ENCODE measurements at places on chromosomes 13 and 19. TPM values are rescaled to one million over a fixed set of nuclear protein-coding genes. Genes with fewer than 3 reads are reported as not detected.

DNA sequence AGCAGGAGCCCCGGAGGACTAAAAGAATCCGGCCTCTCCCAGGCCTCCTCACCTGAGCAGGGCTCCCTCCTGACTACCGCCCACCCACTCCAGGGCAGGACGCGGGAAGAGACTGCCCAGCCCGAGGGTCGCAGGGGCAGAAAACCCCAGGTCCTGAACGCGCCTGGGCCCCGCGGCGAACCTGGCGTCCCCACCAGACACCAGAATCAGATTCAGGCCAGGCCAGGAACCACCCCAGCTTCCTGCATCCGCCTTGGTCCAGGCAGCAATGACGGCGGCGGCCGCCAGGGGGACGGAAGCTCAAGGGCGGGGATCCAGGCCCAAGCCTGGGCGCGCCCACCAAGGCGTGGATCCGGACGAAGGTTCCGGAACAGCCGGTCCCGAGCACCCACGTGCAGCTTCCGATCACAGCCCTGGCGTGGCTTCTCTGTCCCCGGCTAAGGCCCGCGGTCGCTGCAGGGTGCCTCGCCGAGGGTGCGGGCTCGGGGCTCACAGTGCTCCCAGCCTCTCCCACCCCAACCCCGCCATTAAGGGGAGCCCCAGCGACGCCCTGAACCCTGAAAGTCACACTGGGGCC lies 3.6 kb downstream of the LGALS7 start:
- H3K4me1 ChIP-seq, result no peaks in the 10 kb centered on the region
- H3K27ac ChIP-seq, result no peak overlapping the region
- no peak overlapping the region for H3K4me3 ChIP-seq
- no peaks in the 10 kb centered on the region for H3K36me3 ChIP-seq
- no peaks in the 10 kb centered on the region for H3K27me3 ChIP-seq

- H3K36me3 ChIP-seq, result no peaks in the 10 kb centered on the region
- no peaks in the 10 kb centered on the region for H3K27me3 ChIP-seq
- no peak for DNase-seq
- no peak overlapping the region for H3K4me3 ChIP-seq
- no peaks in the 10 kb centered on the region for H3K4me1 ChIP-seq
Measured at GRCh38 chr19:52679598-52679997, 41.4 kb upstream of the ZNF83 start.

DNA sequence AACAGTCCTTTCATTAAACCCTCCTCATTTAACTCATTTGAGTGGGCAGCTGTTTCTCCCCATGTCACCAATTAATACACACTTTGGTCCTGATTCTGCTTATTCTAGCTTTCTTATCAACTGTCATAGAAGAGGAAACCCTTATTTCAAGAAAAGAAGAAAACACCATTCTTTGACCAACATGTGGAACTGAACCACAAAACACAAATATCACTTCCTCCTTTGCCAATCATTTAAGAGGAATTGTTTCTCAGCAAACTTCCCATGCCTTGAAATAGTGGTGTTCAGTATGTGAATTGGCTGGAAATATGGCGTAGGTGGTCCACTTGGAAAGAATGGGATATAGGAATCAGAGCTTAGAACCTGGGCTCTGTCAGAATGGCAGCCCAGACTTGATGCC lies 20.4 kb downstream of the MBD3L2B start:
- H3K36me3 ChIP-seq, result no peaks in the 10 kb centered on the region
- H3K4me3 ChIP-seq, result no peak overlapping the region
- no peak overlapping the region for H3K27ac ChIP-seq

The B3GNT3 gene
- total RNA-seq, result not detected

- no peak overlapping the region for H3K27ac ChIP-seq
- no peaks in the 10 kb centered on the region for H3K36me3 ChIP-seq
- H3K4me3 ChIP-seq, result no peak overlapping the region
- no peaks in the 10 kb centered on the region for H3K4me1 ChIP-seq
- DNase-seq, result no peak
- no peaks in the 10 kb centered on the region for H3K27me3 ChIP-seq
Measured at GRCh38 chr19:53388168-53388567, 6.8 kb upstream of the ZNF765 start.

The KLK15 gene
- total RNA-seq, result not detected

DNA sequence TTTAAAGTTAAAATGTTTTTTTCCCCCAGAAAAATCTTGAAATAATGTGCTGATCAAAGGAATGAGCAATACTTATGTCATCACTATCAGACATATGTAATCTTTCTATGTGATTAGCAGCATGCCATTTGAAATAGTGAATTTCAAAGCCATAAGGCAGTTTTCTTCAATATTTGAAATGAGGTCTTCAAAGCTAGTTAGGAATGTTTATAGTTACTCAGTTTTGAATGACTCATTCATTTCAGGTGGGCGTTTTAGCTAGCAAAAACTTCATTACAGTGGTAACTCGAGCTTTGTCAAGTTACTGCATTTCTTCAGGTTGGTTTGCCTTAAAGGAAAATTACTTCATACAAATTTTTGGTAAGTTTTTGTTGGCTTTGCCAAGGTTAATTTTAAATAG lies 102.1 kb downstream of the ATP8A2 start:
- no peak for DNase-seq
- H3K27ac ChIP-seq, result no peak overlapping the region
- peaks cover 2% of the 10 kb centered on the region for H3K27me3 ChIP-seq
- no peak overlapping the region for H3K4me3 ChIP-seq

The TUBB4A gene
- total RNA-seq, result 22.4 TPM

The ZNF565 gene
- 1.9 TPM for total RNA-seq

- H3K27me3 ChIP-seq, result no peaks in the 10 kb centered on the region
- H3K4me1 ChIP-seq, result no peaks in the 10 kb centered on the region
- no peaks in the 10 kb centered on the region for H3K36me3 ChIP-seq
Measured at GRCh38 chr13:104737713-104738112, 1671.5 kb upstream of the SLC10A2 start.

GRCh38 chr13:109764470-109765291 lies 21.7 kb downstream of the IRS2 start:
- no peaks in the 10 kb centered on the region for H3K36me3 ChIP-seq
- H3K4me3 ChIP-seq, result no peak overlapping the region
- no peaks in the 10 kb centered on the region for H3K27me3 ChIP-seq
- no peaks in the 10 kb centered on the region for H3K4me1 ChIP-seq
- H3K27ac ChIP-seq, result no peak overlapping the region
- no peak for DNase-seq

GRCh38 chr13:44402899-44403445 lies 29.3 kb downstream of the SERP2 start:
- H3K27ac ChIP-seq, result no peak overlapping the region
- H3K4me3 ChIP-seq, result no peak overlapping the region
- peaks cover 3% of the 10 kb centered on the region for H3K27me3 ChIP-seq
- no peak for DNase-seq

The CLASRP gene
- total RNA-seq, result 75.8 TPM

The LPAR6 gene
- 2.2 TPM for total RNA-seq

- no peaks in the 10 kb centered on the region for H3K36me3 ChIP-seq
- DNase-seq, result no peak
- 0 out of 2 replicates have a peak overlapping the region, but pooled peaks have one; percentile 30 for H3K27ac ChIP-seq
- no peak overlapping the region for H3K4me3 ChIP-seq
- no peaks in the 10 kb centered on the region for H3K27me3 ChIP-seq
Measured at GRCh38 chr13:51825165-51825592, 19.8 kb downstream of the TMEM272 start.

GRCh38 chr19:1260749-1261537 lies 8.2 kb upstream of the CIRBP start:
- peak; percentile 85 for DNase-seq
- peaks cover 8% of the 10 kb centered on the region for H3K36me3 ChIP-seq
- H3K27me3 ChIP-seq, result no peaks in the 10 kb centered on the region
- H3K4me1 ChIP-seq, result peaks cover 55% of the 10 kb centered on the region
- peak overlapping the region; percentile 96 for H3K27ac ChIP-seq
- H3K4me3 ChIP-seq, result peak overlapping the region; percentile 92

GRCh38 chr19:2171349-2172145 lies 7.8 kb downstream of the DOT1L start:
- H3K27me3 ChIP-seq, result no peaks in the 10 kb centered on the region
- H3K4me3 ChIP-seq, result peak overlapping the region; percentile 59

The ZNF701 gene
- total RNA-seq, result 11.5 TPM

The PEAK3 gene
- total RNA-seq, result 0.10 TPM

The HRC gene
- total RNA-seq, result not detected

GRCh38 chr13:45812695-45813372 lies 38.7 kb downstream of the SIAH3 start:
- no peak for DNase-seq
- no peak overlapping the region for H3K4me3 ChIP-seq
- H3K27ac ChIP-seq, result no peak overlapping the region
- H3K36me3 ChIP-seq, result no peaks in the 10 kb centered on the region

GRCh38 chr13:42702716-42703115 lies 78.7 kb upstream of the FAM216B start:
- H3K27ac ChIP-seq, result no peak overlapping the region
- H3K27me3 ChIP-seq, result no peaks in the 10 kb centered on the region
- no peak for DNase-seq
- H3K36me3 ChIP-seq, result no peaks in the 10 kb centered on the region
- no peak overlapping the region for H3K4me3 ChIP-seq
- H3K4me1 ChIP-seq, result no peaks in the 10 kb centered on the region

DNA sequence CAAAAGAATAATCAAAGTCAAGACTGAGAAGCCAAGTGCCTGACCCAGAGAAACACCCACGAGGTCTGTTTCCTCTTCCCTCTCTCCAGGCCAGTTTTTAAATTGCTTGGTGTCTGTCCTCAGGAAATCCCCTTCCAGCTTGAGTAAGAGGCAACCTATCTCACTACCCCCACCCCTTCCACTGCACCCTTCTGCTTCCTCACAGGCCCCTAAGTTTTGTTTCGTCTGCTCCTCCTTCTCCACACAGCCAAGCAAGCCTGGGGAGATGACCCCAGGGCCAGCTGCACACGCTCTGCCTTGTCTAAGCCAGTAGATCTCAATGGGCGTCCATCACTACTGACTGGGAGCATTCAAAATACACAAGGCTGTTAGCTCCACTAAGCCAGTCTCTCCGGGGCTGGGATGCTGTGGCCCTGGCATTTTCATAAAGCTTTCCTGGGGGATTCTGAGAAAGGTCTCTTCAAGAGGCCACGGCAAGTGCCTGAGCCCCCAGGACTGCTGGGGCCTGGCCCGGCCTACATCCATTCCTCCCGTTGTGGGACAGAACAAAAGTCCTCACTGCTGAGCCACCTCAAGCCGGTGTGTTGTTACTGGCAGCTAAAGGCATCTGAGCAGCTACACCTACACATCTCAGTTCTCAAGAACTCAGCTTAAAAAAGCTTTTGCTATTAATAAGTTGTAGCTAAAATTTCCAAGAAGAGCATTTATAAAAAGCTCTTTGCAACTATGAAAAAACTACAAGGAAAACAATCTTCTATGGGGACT lies 14.9 kb upstream of the IL4I1 start:
- peak overlapping the region; percentile 49 for H3K4me3 ChIP-seq
- peak; percentile 83 for DNase-seq
- H3K4me1 ChIP-seq, result peaks cover 61% of the 10 kb centered on the region

The ZNF606 gene
- total RNA-seq, result 10.6 TPM

The C13orf46 gene
- 0.08 TPM for total RNA-seq

DNA sequence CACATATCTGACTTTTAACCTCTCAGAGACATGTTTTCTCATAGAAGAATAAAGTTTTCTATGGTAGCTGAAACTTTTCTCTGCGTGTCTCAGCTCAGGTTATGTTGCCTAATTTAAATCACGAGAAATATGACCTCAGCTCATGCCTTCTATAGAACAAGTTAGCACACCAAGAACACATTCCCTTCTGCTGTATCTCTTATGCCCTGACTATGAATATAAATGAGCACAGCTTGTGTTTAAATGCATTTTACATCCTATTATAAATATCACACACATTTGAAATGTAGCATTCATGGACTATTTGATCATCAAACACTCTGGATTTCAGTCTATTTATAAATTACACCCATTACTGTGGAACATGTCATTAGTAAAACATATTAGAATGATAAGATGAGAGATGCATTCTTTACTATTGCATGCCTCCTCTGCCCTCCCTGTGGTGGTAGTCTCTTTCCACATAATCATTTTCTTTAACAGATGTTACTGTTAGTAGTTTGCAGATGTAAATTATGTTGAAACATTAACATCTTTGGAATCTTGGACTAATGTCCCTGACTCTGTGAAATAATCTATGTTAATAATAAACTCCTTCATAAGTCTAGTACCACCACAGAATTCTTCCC lies 2044.9 kb upstream of the PCDH20 start:
- no peak overlapping the region for H3K27ac ChIP-seq
- no peak for DNase-seq
- H3K36me3 ChIP-seq, result no peaks in the 10 kb centered on the region

The UBE2L5 gene
- not detected for total RNA-seq

- H3K27ac ChIP-seq, result no peak overlapping the region
- no peaks in the 10 kb centered on the region for H3K27me3 ChIP-seq
- H3K4me1 ChIP-seq, result no peaks in the 10 kb centered on the region
- H3K36me3 ChIP-seq, result peaks cover 56% of the 10 kb centered on the region
- DNase-seq, result no peak
Measured at GRCh38 chr19:7078008-7078407, 8.5 kb downstream of the ZNF557 start.

DNA sequence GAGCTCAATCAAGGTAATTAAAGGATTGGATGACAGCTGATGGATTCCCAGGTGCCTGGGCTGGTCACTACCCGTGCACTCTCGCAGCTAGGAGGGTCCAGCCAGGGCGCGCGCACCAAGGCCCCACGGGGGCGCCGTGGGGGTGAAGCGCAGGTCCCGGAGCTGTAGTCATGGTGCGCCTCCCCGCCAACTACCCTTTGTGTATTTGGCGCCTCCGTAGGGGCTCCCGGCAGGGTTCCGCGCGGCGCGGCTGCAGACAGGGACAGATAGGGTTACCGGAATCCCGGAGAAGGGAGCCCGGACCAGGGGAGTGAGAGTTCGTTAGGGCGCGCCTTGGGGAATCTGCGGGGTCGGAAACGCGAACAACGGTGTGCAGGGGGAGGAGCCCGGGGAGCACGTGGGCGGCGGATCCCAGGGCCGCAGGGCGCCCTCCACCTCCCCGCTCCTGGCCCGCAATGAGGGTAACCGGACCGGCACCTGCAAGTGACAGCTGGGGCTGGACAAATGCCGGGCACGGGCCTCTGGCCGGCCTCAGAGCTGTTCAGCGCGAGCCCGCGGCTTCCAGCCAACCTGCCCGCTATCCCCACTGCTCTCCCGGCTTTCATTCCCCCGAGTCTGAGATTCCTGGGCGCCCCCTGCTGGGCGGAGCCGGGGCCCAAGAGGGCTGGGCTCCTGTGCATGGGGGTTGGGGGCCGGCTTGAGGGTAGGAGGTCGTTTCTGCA lies 3.4 kb upstream of the PRAM1 start:
- H3K4me3 ChIP-seq, result peak overlapping the region; percentile 69
- peaks cover 4% of the 10 kb centered on the region for H3K4me1 ChIP-seq
- no peaks in the 10 kb centered on the region for H3K27me3 ChIP-seq

GRCh38 chr13:77519808-77520207 lies 15.7 kb upstream of the SCEL start:
- no peak for DNase-seq
- H3K4me1 ChIP-seq, result peaks cover 7% of the 10 kb centered on the region
- no peaks in the 10 kb centered on the region for H3K27me3 ChIP-seq
- H3K27ac ChIP-seq, result no peak overlapping the region

DNA sequence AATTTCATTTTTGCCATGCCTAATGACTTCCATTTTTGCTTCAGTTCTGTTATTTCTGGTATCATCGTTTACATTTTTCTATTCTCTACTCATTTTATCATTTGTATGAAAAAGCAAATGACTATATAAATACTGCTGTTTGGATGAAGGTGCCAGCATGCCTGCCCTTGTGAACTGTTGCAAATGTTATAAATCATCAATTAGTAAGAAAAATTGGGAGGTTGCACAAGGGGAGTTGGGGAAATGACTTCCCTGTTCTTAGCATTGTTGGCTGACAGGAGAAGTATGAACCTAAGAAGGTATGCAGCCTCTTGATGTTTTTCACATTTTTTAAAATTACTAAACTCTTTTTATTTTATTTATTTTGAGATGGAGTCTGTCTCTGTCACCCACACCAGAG lies 15.1 kb downstream of the SAFB start:
- no peak overlapping the region for H3K4me3 ChIP-seq
- DNase-seq, result no peak
- no peaks in the 10 kb centered on the region for H3K27me3 ChIP-seq
- H3K27ac ChIP-seq, result no peak overlapping the region
- H3K4me1 ChIP-seq, result no peaks in the 10 kb centered on the region

All from GM12878 (cell line).